Muscle of arm (tissue), 14 donors: ENCODE measurements at places on chromosomes 16 and 17. TPM values are rescaled to one million over a fixed set of nuclear protein-coding genes. Genes with fewer than 3 reads are reported as not detected.

GRCh38 chr16:79104567-79104966, 496.0 kb downstream of the MAF start:
- no peak for DNase-seq

GLYR1 gene
- 60.9 TPM for polyA plus RNA-seq

- DNase-seq, result no peak
Measured at GRCh38 chr17:5667871-5668270, 83.6 kb upstream of the NLRP1 start.

DNA sequence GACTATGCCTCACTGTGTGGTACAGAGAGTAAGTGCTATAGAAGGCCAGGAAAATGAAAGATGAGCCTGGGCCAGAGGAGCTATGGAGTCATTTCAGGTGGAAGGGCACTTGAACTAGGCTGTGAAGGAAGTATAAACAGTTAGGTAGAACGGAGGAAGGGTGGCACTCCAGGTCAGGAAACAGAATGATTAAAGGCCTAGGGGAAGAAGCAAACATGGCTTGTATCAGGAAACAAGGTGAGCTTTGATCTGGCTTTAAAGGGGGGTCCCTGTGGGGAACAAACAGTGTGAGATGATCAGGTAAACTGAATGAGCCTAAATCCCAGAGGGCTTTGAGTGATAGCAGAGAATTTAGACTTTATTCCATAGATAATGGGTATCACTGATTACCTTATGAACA, 16.9 kb downstream of the MAP3K3 start:
- no peak for DNase-seq

DNA sequence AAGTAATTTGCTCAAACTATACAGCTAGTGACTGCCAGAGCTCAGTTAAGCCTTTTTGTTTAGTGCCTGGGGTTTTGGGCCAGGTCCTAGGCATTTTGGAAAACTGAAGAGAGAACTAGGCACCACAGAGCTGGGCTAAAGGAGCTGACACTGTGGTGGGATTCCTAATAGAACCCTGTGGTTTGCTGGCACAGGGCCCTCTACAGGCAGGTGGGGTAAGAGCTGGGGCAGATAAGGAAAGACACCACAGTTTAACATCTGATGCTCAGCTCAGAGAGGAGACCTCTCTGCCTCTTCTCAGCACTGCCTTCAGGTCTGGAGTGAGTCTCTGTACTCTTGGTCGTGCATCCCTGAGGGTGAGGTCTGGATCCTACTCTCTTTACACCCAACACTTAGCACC, 121.2 kb downstream of the SNX11 start:
- DNase-seq, result no peak

CENPX gene
- 31.9 TPM for polyA plus RNA-seq

DNA sequence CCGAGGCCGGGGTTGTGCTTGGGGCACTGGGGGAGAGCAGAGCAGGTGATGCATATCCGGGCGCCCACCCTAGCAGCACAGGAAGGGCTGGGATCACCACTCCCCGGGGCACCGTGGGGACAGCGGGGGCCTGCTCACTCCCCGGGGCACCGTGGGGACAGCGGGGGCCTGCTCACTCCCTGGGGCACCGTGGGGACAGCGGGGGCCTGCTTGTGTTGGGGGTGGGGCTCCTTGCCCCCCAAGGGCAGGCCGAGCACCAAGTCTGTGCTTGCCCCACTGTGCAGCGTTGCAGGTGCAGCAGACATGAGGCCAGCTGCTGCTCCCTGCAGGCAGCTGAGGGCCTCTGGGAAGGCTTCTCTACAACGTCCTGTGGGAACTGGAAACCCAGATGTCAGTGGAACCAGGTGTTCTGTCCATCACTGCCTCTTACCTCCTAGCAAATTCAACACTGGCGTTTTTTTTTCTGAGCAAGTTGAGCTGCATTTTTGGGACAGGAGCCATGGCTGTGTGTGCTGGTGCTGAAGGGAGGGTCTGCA, 25.0 kb upstream of the ZNF750 start:
- DNase-seq, result no peak

- DNase-seq, result no peak
Measured at GRCh38 chr17:39483506-39483905, 22.2 kb downstream of the CDK12 start.

ESRP2 gene
- 0.48 TPM for polyA plus RNA-seq

CMTM2 gene
- 0.40 TPM for polyA plus RNA-seq

DNA sequence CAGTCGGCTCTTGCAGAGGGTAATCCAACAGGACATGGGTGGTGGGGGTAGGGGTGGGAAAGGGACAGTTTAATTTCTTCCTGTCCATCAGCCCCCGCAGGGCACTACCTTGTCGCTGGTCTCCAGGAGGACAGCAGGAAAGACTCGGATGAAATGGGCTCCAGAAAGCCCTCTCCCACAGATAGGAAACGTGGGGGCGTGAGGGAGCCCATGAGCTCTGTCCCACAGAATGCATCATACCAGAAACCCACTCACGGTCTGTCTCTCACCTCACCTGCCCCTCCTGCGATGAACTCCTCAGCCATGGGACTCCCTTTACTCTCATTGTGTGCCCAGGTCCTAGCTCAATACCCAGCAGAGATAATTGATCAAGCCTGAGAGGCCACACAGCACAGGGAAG, 240.1 kb downstream of the GSG1L start:
- no peak for DNase-seq

SHCBP1 gene
- 12.8 TPM for polyA plus RNA-seq

MYH3 gene
- 14,773 TPM for polyA plus RNA-seq

DNA sequence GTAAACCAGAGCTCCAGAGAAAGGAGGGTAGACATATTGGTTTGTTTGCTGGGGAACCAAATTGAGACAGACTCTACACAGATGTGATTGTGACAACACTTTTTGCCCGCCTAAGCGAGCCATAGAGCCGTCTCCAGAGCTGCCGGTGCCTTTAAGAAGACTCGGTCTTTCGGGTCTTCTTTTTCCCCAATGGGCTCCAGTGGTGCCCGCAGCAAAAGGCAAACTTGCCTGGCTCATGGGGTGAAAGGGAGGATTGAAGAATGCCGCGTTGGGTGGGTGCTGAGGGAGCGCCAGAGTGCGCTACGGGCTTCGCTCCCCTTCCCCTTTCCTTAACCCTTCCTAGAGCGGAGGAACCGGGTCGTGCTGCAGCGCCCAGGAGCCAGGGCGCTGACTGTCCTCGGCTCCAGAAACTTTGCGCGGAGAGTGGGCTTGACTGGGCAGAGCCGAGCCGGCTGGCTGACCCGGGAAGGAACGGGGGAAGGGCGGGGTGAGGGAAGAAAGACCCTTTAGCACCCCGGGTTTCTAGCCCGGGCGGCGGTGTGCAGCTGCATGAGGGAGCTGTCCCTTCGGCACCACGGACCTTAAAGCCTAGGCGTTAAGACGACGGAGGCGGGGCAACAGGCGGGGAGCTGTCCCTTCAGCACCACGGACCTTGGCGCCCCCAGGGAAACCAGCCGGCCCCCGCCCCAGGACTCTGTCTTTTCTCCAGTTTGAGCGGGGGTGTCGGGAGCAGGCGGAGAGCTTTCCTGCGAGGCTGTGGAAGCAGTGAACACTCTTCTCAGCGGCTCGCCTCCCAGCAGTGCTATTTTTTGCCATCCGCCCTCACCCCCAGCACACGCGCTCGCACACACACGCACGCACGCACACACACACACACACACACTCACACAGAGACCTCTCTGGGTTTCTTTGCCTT, at the start of gene CACNG3:
Gene CACNG3, plus strand, starts transcription at position 880 of the 916 bp plus-strand sequence. CDS start 420 bp downstream, outside the sequence.
- peak; percentile 31 for DNase-seq

DNA sequence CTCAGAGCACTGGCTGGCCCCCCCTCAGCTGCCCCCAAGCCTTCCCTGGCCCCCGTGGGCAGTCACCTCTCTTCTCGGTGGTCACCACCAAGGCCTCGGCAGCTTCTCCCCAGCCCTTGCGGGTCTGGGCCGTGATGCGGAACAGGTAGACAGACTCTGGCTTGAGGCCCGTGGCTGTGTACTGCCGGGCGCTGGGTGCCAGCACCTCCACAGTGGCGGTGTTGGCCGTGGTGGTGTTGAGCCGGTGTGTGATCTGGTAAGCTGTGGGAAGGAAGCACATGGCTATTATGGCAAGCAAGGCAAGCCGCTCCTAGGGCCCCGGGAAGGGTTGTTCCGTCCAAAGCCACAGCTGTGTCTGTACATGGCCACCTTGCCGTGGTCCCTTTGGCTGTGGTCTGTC, 78.4 kb upstream of the CDC42EP4 start:
- DNase-seq, result no peak

NKD1 gene
- not detected for polyA plus RNA-seq

- DNase-seq, result no peak
Measured at GRCh38 chr16:80656161-80656560, 115.4 kb downstream of the DYNLRB2 start.

- no peak for DNase-seq
Measured at GRCh38 chr16:14132696-14133048, 61.6 kb downstream of the MRTFB start.

DNA sequence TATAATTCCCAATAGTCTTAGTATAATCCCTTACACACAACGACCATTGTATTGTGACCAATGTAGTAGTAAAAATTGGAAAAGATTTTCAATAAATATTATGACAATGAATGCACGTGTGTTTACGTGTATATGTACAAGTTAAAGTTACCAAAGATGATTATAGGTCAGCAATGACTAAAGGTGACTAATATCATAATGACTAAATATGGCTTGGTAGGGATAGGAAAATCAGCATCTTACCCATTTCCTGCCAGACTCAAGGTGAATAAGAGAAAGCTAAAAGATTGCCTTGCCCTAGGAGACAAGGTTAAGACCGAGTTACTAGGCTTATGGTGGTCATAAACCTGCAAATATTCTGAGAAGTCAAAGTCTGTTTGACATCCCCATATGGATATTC, 34.4 kb downstream of the CPD start:
- no peak for DNase-seq

GLIS2 gene
- 18.5 TPM for polyA plus RNA-seq
